ENCODE measurements at places on chromosomes 1 and 21. TPM values are rescaled to one million over a fixed set of nuclear protein-coding genes. Genes with fewer than 3 reads are reported as not detected.

COL8A2 gene
- total RNA-seq = 1.1 TPM

TBX15 gene
- total RNA-seq = 0.27 TPM

AVPR1B gene
- not detected for total RNA-seq

ACOT7 gene
- total RNA-seq = 192 TPM

ADGRL2 gene
- total RNA-seq = 24.8 TPM

TEDDM1 gene
- total RNA-seq = not detected

IPO9 gene
- total RNA-seq = 50.6 TPM

PDE9A gene
- 9.6 TPM for total RNA-seq

ABCB10 gene
- 20.4 TPM for total RNA-seq

ITLN2 gene
- total RNA-seq = 0.15 TPM

OR2L3 gene
- not detected for total RNA-seq

GBP6 gene
- total RNA-seq = not detected

KRTAP10-2 gene
- not detected for total RNA-seq

EBNA1BP2 gene
- 322 TPM for total RNA-seq

RAP1GAP gene
- total RNA-seq = 0.69 TPM

OR10J1 gene
- total RNA-seq = not detected

FCMR gene
- total RNA-seq = 0.37 TPM

SLC16A4 gene
- 16.8 TPM for total RNA-seq

LCE1B gene
- not detected for total RNA-seq

HLX gene
- 5.8 TPM for total RNA-seq

TEKT2 gene
- not detected for total RNA-seq

ADAM30 gene
- total RNA-seq = not detected

S100A16 gene
- 436 TPM for total RNA-seq

GRIK3 gene
- total RNA-seq = not detected

PCSK9 gene
- total RNA-seq = not detected

RHD gene
- total RNA-seq = not detected

VAV3 gene
- total RNA-seq = 0.11 TPM

CFHR3 gene
- 0.19 TPM for total RNA-seq

CRYBG2 gene
- total RNA-seq = 0.03 TPM

OPRD1 gene
- 6.9 TPM for total RNA-seq

LCE3E gene
- total RNA-seq = not detected

CFAP141 gene
- total RNA-seq = not detected

RNF186 gene
- not detected for total RNA-seq

RIPK4 gene
- 54.8 TPM for total RNA-seq

REN gene
- not detected for total RNA-seq

RGS8 gene
- total RNA-seq = 0.04 TPM

DMRTA2 gene
- total RNA-seq = 0.24 TPM

SWT1 gene
- 2.2 TPM for total RNA-seq

GPR52 gene
- total RNA-seq = not detected

RIPPLY3 gene
- total RNA-seq = not detected

TRPM2 gene
- 11.1 TPM for total RNA-seq

ITPKB gene
- total RNA-seq = 7.2 TPM

FMO2 gene
- total RNA-seq = not detected

NBPF6 gene
- 1.8 TPM for total RNA-seq

C1orf94 gene
- 0.08 TPM for total RNA-seq

FCRL5 gene
- total RNA-seq = not detected

APOBEC4 gene
- not detected for total RNA-seq

IL10 gene
- 0.34 TPM for total RNA-seq

ATP6V1G3 gene
- not detected for total RNA-seq

OR2G6 gene
- total RNA-seq = not detected

ASAP3 gene
- 8.4 TPM for total RNA-seq

C1QC gene
- not detected for total RNA-seq

NCAM2 gene
- total RNA-seq = 11.2 TPM

PGBD5 gene
- 0.23 TPM for total RNA-seq

PAQR6 gene
- total RNA-seq = 20.0 TPM

PGLYRP3 gene
- total RNA-seq = not detected

LIPI gene
- total RNA-seq = not detected

TSSK3 gene
- 1.5 TPM for total RNA-seq

LRRC53 gene
- total RNA-seq = not detected

CDC20 gene
- 201 TPM for total RNA-seq
